Endodermal cell (in vitro differentiated cells): ENCODE measurements at places on chromosomes 3 and 15. TPM values are rescaled to one million over a fixed set of nuclear protein-coding genes. Genes with fewer than 3 reads are reported as not detected.

Gene GLDN
- 0.45 and 0.62 TPM in 2 replicates for total RNA-seq

DNA sequence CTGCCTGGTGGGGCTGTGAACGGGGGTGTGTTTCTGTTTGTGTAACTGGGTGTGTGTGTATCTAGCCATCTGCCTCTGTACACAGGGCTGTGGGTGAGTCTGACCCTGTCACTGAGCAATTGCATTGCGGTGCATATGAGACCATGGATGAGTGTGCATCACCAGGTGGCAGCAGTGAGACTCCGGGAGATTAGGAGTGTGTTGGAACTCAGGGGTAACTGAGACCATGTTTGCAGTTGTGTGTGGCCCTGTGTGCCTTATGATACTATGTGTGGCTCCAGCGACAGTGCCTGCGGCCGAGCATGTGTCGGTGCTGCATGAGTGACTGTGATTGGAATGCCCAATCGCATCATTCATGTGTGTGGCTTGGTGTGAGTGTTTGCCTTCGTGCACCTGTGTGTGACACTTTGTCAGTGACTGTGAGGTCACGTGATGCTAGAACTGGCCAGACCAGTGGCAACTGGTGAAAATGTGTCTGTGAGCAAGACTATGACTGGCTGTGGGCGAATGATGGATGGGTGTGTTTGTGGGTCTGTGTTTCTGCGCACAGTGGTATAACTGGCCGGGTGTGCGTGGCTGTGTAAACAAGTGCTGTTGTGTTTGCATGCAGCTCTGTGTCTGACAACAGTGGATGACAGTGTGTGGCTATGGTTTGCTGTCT lies 14.0 kb downstream of the VILL start:
- H3K4me1 ChIP-seq, result no peaks in the 10 kb centered on the region
- DNase-seq, result peak; percentile 88
- H3K36me3 ChIP-seq, result no peaks in the 10 kb centered on the region
- H3K27me3 ChIP-seq, result no peaks in the 10 kb centered on the region
- H3K27ac ChIP-seq, result no peak overlapping the region
- no peak overlapping the region for H3K4me3 ChIP-seq

DNA sequence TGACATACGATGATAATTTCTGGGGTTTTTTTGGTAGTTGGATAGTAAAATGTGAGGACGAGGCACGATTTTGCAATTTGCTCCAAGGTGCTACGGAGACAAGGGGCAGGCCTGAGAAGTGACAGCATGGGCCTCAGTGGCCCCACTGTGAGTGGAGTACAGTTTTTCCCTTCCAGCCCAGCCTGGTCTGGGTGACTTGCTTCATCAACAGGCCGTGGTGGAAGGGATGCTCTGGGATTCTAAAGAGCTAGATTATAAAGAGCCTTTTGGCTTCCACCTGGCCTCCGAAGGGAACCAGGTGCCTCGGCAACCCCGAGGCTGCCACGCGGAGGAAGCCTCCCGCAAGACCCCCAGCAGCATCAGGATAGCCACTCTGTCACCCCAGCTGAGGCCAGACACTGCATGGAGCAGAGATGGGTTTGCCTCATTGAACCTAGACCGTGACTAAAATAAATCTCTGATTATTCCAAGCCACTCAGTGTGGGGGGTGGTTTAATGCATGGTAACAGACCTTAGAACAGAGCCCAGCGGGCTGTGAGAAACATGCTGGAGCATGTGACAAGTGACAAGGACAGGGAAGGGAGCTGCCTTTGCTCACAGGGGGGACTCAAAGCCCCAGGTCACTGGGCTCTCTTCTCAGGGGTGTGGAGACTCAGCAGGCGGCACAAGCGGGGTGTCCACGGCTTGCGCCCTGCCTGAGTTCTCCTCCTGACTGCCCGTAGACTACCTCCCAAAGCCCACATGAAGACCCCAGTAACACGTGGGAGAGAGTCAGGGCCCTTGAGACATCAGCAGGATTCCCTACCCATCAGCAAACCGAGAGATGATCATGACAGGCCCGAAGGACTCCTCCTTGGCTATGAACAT lies 22.6 kb upstream of the SLC41A3 start:
- H3K4me1 ChIP-seq, result no peaks in the 10 kb centered on the region
- H3K4me3 ChIP-seq, result no peak overlapping the region
- no peaks in the 10 kb centered on the region for H3K27me3 ChIP-seq
- no peaks in the 10 kb centered on the region for H3K36me3 ChIP-seq
- no peak overlapping the region for H3K27ac ChIP-seq

DNA sequence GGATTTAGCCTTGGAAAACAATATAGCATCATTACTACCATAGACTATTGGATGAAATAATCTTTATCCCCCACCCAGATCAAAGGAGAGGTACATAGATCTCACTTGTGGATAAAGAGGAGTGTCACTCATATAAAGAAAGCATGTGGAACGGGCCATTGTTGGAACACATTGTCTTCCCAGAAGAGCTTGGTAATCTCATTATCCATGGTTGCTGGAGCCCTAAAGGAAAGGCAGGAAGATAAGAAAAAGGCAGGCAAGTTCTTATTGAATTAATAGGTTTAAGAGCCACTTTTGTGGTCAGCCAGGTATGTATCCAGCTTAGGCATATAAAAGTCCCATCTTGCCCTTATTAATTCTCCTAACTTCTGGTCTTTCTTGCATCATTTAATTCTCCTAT lies 659.1 kb downstream of the GRM7 start:
- no peak overlapping the region for H3K4me3 ChIP-seq
- H3K27ac ChIP-seq, result no peak overlapping the region
- no peak for DNase-seq
- H3K36me3 ChIP-seq, result no peaks in the 10 kb centered on the region
- H3K4me1 ChIP-seq, result no peaks in the 10 kb centered on the region

Gene FANCD2OS
- not detected in 3 replicates for total RNA-seq

- DNase-seq, result no peak
- H3K4me3 ChIP-seq, result no peak overlapping the region
- no peaks in the 10 kb centered on the region for H3K36me3 ChIP-seq
- H3K27me3 ChIP-seq, result no peaks in the 10 kb centered on the region
- H3K27ac ChIP-seq, result no peak overlapping the region
- H3K4me1 ChIP-seq, result no peaks in the 10 kb centered on the region
Measured at GRCh38 chr15:81071120-81071519, 63.0 kb upstream of the CFAP161 start.

GRCh38 chr3:139326707-139327106 lies 17.1 kb upstream of the MRPS22 start:
- peak; percentile 35 for DNase-seq
- no peak overlapping the region for H3K4me3 ChIP-seq
- peaks cover 44% of the 10 kb centered on the region for H3K27me3 ChIP-seq
- H3K36me3 ChIP-seq, result no peaks in the 10 kb centered on the region

Gene CCR8
- total RNA-seq, result 0.22 TPM in 1 of 2 replicates, not detected in the other

DNA sequence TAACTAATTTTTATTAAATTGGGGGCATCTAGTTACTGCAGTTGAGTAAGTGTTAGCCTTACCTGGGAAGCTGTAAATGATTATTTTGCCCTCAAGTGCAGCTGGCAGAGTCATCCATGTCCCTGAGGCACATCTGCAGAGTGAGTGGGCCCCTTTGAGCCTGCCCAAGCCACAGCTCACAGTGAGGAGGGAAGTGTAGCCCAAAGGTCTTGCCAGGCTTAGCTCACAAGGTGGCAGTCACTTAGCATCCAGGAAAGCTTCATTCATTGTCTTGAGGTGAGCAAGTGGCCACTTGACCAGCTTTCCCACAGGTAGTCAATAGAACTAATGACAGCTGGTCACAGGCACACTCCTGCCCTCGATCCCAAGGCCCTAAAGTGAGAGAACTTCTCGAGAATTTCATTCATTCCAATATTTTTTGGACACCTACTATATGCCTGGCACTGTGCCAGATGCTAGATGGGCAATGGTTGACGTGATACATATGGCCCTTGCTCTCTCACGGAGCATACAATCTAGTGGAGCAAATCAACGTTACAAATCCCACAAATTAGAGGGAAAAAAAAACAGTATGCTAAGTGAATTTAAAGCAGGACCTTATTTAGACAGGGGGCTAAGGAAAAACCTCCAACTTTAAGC lies 163.3 kb upstream of the IL12A start:
- DNase-seq, result peak; percentile 51
- no peaks in the 10 kb centered on the region for H3K4me1 ChIP-seq
- no peaks in the 10 kb centered on the region for H3K27me3 ChIP-seq
- H3K27ac ChIP-seq, result no peak overlapping the region

Gene ITIH1
- not detected in 2 replicates for total RNA-seq

DNA sequence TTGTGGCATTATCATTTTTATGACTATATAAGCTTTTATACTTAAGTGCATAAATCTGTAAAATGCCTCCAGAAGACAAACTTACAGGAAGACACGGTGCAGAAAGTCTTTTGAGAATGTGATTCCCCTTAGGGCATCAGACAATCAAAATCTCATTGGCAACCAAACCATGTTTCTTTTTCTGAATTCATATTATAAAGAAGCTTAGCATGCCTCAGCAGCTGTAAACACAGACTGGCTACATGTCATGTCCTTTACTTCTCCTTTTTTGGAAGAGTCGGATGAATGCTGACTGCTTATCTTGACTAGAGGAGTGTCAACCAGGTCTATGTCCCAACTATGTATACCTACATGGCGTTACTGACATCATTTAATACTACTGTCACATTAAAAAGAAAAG lies 150.1 kb downstream of the PLD1 start:
- no peak overlapping the region for H3K27ac ChIP-seq
- H3K4me1 ChIP-seq, result no peaks in the 10 kb centered on the region
- H3K4me3 ChIP-seq, result no peak overlapping the region
- H3K36me3 ChIP-seq, result no peaks in the 10 kb centered on the region
- H3K27me3 ChIP-seq, result no peaks in the 10 kb centered on the region

- no peaks in the 10 kb centered on the region for H3K4me1 ChIP-seq
- H3K27ac ChIP-seq, result no peak overlapping the region
- H3K36me3 ChIP-seq, result no peaks in the 10 kb centered on the region
- no peak for DNase-seq
- H3K27me3 ChIP-seq, result peaks cover 13% of the 10 kb centered on the region
- H3K4me3 ChIP-seq, result no peak overlapping the region
Measured at GRCh38 chr3:107973961-107974360, 116.9 kb downstream of the CD47 start.
